RPMI7951 (cell line): ENCODE measurements at places on chromosomes 5 and 9.

GRCh38 chr5:170404398-170404797 lies 15.2 kb upstream of the KCNMB1 start:
- DNase-seq, result no peak

DNA sequence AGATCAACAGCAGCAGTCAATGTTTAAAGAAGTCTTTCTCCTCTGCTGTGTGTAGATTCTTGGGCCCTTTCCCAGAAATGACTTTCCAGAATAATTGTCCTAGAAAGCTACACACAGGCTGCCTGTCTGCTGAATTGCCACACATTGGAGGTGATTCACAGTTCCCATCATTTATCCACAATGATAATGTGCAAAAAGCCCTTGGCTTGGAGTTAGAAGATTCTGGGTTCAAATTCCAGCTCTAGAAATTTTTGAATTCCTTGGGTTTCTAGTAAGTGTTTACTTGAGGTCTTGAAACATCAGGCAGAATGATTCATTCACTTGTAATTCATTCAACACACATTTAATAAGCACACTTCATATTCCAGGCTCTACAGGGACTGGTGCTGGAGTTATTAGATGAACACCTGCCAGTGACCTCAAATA lies 28.6 kb upstream of the EPB41L4B start:
- DNase-seq, result peak; percentile 66

GRCh38 chr5:125372694-125373631 lies 626.5 kb upstream of the ZNF608 start:
- DNase-seq, result peak; percentile 72

- DNase-seq, result peak; percentile 77
These were observed 43.1 kb downstream of the TMEM174 start for GRCh38 chr5:73215891-73216610.

GRCh38 chr9:8703904-8704303 lies 904.3 kb upstream of the DMAC1 start:
- DNase-seq, result no peak

DNA sequence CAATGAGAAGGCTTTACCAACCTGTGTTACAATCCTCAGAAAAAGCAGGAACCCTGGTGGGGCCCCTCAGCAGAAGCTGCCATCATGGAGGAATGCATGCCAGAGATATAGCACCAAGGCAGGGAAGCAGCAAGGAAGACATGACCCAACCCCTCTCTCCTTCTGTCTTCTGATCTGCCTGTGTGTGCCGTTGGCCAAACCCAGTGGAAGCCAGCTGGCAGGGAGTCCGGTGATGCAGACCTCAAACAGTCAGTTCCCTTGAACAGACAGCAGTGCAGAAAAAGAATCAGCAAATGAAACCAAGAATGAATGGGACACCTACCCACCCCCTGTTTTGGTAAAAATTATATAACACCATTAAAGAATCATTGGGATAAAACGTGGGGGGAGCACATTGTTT lies 234.2 kb downstream of the ZNF608 start:
- DNase-seq, result peak; percentile 9

DNA sequence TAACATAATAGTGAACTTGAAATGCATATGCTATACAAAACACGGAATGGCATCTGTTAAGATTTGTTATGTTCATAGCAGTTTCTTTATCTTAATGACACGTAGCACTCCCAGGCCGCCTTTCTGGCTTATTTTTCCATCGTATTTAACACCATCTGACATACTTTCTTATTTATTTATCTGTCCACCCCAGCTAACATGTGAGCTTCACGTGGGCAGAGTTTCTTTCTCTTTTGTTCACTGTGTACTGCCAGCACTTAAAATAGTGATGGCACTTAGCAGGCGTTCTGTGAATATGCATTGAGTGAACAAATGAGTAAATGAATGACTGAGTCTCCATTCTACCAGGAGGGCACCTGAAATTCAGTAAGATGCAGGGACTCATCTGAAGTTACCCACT lies 29.4 kb upstream of the SYNPO start:
- DNase-seq, result no peak

DNA sequence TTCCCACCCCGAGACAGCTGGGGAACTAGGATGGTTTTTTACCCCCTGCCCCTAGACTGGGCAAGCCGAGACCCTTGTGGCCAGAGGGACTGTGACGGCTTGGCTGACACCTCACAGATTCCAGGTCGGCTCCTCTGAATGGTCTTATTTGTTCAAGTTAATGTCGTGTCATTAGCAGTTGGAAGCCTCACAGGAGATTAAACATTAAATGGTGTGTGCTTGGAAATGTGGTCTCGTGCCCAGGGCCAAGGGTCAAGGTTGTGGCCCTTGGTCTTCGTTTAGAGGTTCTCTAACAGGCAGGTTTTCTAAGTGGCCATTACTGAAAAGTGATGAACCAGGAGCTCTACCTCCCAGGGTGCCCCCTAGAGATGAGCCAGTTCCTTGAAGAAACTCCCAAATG lies 61.2 kb upstream of the RXRA start:
- no peak for DNase-seq

- DNase-seq, result peak; percentile 87
These were observed 246.5 kb downstream of the SYK start for GRCh38 chr9:91047993-91048607.

DNA sequence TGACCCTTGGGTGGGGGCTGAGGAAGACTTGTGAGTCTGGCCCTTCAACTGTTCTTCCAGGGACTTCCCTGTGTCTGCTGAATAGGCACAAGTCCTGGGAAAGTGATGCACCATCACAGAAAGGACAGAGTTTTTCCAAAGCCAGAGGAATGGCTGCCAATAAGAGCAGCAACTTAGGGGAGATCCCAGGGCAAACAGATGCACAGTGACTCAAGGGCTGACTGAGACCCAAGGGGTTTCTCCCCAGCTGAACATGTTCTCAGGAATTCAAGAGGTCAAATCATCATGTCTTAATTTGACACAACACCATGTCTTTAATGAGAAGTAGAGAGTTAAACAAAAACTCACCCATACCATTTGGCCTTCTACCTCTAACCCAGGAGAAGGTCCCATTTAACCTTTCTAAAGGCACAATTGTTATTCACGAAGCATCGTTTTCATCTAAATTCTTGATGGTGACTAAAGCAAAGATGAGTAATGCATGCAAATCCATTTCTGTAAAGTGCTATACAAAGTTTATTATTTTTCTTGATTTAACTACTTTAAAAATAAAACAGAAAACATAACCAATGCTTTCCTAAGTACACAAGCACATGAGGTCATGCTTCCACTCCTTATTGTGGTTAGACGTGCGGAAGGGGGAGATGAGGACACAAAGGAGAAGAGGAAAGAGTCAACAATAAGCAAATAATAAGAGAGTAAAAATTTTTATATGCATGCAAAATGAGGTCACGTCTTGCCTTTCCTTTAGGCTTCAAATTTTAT lies 324.1 kb downstream of the PLK2 start:
- peak; percentile 60 for DNase-seq

DNA sequence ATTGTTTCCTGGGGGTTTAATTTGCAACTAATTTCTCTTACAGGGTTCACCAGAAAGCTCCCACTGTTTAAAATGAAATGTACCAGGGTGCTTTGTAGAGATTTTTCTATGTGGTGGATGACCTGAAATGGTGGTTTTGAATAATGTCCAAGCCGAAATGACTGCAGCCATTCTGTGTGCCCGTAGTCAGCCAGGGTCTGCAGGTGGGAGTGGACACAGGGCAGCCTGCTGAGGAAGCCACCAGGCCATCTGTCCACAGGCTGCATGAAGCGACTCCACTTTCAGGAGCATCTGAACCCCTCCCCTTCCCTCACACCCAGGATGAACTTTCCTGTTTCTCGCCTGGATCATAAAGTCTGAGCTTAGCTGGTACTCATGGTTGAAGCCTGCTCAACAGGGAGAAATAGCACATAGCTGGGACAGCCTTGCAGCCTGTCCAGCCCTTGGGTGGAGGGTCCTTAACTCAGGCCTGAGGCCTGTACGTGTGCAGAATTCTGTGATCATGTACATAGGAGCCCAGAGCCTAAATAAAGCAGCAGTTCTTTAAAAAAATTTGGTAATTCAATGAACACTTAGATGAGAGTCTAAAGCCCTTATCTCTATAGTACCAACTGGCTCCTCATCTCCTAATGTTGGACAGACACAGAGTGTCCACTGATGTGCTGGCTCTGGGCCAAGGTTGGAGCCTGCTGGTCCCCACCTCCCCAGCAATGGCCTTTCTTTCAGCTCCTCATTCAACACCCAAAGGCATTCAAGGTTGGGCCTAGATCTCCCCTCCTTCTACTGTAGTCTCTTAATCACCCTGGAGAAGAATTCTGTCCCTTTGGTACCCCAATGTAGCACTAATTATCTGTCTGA lies 72.8 kb downstream of the SHB start:
- DNase-seq, result no peak

DNA sequence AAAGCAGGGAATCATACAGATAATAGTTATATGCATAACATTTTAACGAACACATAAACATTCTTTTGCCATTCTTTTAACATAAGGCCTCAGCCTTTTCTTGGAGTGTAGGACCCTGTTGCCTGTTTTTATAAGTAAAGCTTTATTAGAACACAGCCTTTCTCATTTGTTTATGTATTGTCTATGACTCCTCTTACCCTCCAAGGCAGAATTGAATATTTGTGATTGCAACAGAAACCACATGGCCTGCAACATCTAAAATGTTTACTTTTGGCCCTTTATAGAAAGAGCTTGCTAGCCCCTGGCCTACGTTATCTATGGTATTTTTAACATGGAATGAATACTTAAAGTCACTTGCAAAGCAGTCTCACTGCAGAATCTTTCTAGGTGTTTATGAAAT lies 2.6 kb downstream of the SLC31A1 start:
- DNase-seq, result peak; percentile 30

DNA sequence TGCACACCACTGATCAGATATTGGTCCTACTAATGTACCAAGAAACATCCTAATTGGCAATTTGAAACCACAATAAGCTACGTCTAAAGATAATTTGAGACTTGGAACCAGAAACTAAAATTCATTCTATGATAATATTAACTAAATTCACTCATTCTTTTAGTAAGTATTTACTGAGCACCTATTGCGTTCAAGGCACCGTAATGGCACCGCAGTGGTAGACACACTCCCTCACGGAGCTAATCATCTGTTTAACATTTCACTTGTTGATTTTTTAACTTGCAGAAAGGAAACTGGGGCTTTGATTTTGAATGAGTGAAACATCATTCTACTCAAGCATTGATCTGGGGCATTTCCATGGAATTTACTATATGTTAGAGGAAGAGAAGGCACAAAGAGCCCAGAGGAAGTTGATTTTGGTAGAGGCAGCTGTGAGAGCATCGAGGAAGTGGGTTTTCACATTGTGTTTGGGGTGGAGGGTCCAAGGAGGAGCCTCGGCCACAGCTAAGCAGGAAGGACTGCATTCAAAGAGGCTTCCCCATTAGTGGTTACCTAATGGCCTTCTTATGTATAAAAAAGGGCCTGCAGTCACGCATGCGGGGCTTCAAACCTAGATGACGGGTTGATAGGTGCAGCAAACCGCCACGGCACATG lies 7.1 kb downstream of the RAPGEF1 start:
- DNase-seq, result no peak

DNA sequence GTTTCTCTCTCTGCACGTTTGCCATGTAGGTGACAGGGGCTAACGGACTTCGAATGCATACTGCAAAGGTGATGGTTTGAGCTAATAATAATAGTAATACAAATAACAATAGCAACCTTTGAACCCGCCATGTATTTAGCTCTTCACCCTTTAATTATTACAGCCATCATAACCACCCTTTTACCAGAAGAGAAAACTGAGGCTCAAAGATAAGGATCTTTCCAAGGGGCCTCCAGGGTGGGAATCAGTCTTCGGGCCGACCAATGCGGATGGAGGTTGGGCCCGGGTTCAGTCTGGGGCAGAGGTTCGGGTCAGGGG lies 494 bp downstream of the CDKN2AIPNL start:
- DNase-seq, result no peak
